ENCODE measurements at places on chromosomes 3 and 15.
A peak's percentile ranks its signal among the peaks of the same experiment; 100 is the strongest.

DNA sequence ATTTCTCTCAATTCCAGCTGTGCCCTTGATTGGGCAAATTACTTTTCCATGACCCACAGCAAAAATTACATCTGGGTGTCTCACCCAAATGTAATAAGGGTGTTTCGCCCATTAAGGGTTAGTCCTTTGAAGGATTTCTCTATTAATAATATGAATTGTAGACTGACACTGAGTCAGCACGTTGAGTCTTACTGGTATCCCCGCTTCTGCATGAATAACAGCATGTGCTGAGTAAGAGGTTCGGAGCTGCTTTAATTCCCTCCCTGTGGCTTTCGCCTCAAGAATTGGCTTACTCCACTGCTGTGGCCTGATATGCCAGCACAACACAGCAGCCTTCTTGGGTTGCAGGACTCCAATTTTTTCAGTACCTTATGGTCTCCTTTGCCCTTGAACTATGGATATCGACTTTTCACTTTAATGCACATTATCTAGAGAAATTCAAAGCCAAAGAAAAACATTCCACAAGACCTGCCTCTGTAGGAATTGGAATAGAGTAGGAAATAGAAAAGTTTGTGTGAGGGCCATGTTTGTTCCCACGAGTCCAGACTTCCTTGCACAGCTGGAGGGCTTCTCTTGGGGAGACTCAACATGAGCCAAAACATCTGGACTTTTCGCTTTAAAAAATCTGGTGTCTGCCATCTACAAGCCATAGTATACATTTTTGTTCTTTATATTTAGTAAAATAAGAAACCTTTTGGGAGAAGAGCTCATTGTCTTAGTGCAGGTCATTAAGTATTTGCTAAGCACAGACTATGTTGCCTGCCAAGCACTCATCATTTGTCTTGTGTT is 20.7 kb upstream of the ERC2 start:
- DNase-seq: no peak

DNA sequence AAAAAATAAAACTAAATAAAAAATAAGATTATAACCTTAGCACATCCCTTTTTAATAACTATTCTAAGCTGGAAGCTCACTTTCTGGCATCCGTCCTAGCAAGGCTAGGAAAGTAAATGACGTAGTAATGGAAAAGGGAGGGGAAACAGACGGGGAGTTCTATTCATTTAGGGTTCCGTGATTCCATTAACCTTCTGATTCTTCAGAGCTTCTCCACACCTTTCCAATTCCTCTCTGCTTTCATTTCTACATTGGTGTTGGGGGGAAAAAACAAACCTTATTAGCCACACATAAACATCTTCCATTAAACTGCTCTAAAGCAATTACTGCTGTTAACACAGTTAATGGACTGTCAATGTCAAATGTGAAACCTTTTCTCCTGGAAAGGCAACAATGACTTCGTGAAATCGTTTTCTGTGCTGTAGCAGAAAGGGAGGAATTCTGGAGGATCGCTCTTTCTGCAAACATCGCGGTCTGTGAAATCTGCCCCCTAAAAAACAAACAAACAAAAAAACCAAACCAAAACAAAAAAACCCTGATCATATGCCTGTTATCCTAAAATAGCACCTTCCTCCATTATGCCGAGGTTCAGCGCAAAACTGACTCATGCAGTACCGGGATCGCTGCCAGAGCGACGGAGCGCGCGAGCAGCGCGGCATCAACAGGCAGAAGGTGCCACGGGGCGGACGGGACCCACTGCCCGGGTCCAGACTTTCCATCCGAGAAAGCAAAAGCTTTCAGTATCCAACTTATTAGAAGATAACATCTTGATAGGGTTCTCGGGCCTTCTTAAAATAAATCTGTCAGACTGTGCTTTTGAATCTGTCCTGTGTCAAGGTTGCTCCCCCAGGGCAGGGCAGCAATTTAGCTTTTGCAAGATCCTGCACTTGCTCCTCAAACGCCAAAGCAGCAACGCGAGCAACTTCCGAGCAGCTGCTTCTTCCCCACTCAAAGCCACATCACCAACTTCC is 156.2 kb downstream of the FGF12 start:
- peak; percentile 45 for DNase-seq

DNA sequence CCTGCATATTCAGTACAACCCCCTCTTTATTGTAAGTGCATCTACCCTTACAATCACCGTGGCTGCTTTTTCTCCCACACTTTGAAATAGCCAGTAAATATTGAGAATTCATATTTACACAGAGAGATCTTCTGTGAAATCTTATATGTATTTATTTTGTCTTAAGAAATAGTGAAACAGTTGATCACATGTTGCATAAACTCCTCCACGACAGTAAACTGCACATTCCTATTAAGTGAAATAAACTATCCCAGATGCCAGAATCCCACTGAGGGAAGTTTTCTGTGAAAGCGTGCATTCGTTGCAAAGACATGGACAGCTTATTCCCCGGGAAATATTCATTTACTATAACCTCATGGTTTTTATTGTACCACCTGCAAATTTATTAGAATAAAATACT is 796.0 kb downstream of the ROBO2 start:
- no peak for DNase-seq

DNA sequence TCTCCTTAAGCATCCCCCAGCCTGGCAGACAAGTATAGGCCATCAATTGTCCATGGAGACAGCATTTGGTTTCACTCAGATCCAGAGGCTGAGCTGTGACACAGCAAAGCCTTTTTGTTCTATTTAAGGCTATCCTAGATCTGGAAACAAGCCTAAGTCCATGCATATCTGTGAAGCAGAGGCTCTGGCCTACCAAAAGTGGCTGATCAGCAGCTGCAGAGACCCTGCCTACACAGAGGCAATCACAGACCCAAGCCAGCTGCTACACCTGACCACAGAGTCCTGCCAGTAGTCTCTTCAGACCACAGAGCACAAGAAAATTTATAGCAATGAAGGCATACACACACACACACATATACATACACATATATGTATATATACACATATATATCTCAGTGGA is 501.7 kb upstream of the ARPP21 start:
- DNase-seq: no peak

- DNase-seq: no peak
Measured at GRCh38 chr15:42108806-42109205, 14.4 kb upstream of the PLA2G4D start.

DNA sequence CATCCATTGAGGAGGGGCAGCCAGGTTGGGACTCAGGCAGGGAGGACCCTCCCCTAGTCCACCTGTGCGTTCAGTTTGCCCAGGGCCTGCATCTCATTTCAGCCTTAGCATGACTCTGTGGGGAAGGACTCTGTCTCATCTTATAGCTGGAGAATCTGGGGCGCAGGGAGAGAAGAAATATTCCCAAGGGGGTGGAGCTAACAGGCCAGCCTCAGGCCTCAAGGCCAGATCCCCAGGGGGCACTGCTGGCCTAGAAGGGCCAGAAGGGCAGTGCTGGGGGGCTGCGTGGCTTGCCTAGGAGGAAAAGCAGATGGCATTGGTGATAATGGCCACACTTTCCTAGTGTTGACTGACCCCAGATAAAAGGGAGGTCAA is 10.9 kb downstream of the AMOTL2 start:
- no peak for DNase-seq

DNA sequence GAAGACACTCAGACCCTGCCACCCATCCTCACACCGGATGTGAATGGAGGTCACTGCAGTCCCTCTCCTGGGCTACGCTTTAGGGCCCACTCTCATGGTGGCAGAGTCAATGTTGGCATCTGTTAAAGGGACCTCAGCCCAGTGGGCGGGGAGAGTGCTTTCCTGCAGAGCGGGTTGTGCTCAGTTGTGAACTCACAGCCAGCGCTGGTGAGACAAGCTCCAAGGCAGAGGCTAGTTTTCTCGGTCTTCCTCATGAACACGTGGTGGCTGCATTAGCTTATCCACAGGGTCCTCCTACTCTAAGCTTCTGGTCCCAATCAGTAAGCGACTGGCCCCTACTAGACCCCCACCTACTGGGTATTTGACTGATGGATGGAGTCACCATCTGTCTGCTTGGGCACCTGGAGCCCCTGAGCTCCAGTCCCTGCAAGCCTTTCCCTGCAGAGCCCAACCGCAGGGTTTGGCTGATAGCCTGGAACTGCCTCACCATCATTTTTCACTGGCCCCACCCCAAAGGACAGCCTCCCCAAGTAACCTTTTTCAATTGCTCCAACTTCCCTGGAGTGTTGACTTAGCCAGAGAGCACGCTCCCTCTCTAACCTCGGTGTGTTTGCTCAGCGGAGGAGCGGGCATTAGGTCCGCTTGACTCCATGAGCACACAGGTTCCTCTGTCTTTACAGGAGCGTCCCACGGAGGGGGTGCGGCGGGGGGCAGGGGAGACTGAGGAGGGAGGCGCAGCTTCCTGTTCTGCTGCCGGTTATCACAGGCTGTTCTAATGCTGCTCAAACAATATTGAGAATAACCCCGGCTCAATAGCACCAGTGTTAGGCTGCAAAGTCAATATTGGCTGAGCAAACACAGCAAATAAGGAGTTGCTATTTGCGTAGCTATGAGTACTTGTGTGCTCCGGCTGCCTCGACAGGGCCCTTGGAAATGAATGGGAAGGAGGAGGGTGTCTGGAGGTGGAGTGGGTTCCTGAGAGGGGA is 141.7 kb downstream of the RPLP1 start:
- DNase-seq: peak; percentile 93

GRCh38 chr3:87996882-87997281 is 61.9 kb downstream of the CGGBP1 start:
- no peak for DNase-seq

- DNase-seq: no peak
Measured at GRCh38 chr3:54746722-54747121, 181.1 kb downstream of the LRTM1 start.

DNA sequence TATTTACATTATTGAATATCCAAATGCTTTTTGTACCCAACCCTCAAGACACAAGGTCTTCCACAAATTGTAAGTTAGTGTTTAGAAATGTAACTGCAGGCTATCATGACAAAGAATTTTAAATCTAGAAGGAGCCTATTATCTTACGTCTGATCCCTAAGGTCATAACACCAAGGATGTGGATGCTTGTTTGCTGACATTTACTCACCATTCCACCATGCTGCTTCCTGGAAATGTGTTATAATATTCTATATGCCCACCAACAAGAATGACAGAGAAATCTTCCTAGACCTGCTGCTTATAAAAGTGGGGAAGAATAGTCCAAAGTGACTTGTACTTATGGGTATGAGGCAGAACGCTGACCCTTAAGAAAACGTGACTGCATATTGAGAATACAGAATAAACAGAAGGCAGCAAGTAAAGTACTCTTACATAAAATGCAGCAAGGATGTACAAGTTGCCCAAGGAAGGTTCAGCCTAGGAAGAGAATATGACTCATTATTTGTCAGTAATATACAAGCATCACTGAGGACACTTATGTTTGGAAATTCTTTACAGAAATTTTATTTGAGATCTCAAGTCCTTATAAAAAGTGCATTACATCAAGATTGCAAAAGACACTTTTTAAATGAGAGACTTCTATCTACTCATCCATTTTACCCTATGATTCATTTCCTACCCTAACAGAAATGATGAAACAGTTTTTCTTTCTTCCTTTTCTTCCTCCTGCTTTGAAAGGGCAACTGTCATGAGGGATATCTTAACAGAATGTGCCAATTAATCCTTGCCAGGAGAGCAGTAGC is 59.6 kb downstream of the ESYT3 start:
- peak; percentile 43 for DNase-seq

DNA sequence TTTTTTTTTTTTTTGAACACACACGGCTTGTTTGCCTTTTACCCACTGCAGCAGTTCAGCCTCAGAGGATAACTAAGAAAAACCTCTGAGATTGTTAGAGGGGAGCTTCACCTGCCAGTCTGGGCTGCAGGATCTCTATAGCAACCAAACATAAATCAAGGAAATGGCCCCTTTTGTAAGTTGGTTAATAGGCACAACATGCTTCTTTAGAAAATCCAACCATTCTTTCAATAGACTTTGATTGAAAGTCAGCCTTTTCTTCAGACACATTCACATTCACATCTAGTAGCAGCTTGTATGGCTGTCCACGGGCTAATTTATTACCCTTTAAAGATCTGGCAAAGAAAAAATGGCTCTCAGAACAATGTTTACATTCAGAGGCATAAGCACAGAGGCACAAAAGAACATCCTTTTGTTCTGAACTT is 136.6 kb upstream of the RARB start:
- DNase-seq: no peak

DNA sequence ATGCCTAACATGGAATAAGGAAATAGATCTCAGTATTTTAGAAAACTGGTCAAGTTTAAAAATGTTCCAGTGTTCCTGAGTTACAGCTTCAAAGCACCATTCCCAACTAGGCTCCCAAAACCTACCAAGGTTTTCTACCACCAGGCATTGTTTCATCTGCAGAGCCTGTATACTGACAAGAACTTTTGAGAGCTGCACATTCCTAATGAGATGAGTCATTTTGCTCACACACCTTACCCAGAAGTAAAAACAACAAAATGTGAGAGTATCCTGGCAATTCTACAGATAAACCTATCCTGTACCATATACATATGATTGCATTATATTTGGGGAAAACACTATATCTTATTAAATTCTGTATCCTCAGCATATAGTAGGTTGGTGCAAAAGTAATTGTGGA is 90.7 kb downstream of the ATP8B4 start:
- no peak for DNase-seq

GRCh38 chr15:35159170-35159569 is 74.1 kb upstream of the NANOGP8 start:
- DNase-seq: no peak

- no peak for DNase-seq
Measured at GRCh38 chr3:182451871-182452270, 341.4 kb upstream of the ATP11B start.

- DNase-seq: no peak
Measured at GRCh38 chr3:188323067-188323842, 169.3 kb downstream of the LPP start.

DNA sequence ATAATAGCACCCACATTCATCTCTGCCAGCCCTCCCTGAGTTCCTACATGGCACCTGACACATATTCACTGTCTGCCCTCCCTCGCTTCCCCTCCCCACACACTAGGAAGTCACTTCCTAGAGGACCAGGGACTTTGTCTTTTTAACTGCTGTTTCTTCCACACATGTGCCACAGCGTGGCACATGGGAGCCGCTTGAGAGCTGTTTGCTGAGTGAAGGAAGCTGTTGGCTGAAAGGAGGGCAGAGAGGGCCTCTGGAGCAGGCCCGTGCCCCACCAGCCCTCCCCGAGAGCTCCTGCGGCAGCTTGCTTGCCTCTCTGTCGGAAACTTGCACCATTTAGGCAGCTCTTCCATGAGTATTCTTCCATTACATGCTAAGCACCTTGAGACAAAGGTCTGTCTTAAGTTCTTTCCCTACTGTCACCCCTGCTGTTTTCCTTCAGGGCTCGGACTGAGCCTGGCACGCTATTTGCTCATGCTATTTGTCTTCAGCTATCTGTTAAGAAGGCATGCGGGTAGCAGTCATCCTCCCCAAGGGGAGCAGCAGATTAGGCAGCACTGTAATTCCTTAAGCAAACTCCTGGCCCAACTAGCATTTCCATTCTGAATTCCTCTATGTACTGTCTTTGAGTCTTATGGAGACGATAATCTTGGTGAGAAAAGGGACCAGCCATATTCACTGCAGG is 72.2 kb downstream of the CACNA1D start:
- no peak for DNase-seq

- DNase-seq: no peak
Measured at GRCh38 chr15:62853841-62854225, 188.7 kb upstream of the TPM1 start.

GRCh38 chr3:161222662-161223061 is 1.6 kb downstream of the NMD3 start:
- DNase-seq: peak; percentile 63
